ENCODE measurements at places on chromosomes 2 and 18.
A peak's percentile ranks its signal among the peaks of the same experiment; 100 is the strongest.

- no peak for DNase-seq
Measured at GRCh38 chr2:240419271-240419670, 16.2 kb upstream of the GPC1 start.

DNA sequence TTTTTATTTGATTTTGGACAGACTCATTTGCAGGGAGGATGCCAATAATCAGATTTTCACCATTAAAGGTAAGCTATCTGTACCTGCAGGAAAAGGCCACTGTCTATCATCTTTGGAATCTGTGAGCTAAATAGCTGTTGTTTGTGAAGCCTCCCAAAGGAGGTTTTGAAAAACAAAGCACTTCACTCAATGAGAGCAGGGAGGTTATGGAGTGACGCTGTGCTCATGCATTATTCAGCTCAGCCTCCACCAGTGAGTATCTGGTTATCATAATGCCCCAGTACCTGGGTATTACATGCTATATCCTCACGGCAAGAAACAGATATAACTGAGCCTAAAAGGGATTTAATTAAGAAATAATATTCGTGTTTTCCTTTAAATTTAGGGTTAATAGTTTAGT lies 189.6 kb upstream of the PIK3C3 start:
- DNase-seq = no peak

GRCh38 chr2:107738266-107738665 lies 88.4 kb upstream of the RGPD4 start:
- no peak for DNase-seq

DNA sequence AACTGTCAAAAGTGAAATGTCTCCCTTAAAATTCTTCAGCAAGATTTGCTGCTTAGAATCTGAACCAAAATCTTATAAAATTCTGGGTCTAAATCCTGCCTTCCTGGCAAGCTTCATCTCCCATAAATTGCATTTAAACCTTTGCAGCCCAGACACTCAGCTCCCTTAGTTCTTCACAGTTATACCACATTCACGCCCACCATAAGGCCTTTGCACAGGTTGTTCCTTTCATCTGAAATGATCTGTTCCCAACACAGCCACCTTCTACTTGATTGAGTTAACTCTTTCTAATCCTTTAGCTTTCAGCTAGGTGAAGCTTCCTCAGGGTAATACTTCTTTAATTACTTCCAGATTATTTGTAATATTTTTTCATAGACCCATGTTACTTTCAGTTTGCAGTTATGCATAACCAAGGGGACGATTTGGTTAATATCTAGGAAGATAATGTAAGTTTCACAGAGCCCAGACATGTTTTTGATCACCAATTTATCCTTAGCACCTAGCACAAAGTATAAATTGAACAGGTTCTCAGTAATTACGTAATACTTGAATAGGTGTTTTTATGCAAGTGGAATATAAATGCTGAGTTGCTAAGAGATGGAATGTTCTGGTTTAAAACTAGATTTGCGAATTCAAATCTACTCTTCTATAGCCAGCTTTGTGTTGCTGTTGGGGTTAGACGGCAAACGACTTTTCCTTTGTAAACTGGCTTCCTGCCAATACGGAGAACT lies 779.7 kb upstream of the PKDCC start:
- no peak for DNase-seq

DNA sequence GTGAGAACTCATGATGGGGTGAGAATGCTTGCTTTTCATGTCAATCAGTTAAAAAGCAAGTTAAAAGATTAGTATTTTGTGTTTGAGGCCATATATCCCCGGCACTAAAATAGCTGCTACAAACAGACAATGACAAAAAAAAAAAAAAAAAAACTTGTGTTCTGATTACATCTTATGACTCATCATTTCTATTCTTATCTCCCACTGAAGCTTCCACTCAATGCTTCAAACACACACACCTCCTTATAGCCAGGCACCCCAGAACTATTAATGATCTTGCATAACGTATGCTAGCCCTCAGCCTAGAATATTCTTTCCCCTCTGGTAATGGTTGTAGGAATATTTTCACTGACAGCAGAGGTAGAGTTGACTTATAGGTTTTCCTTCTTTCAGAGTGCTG lies 778.3 kb downstream of the TRIB2 start:
- DNase-seq = no peak

DNA sequence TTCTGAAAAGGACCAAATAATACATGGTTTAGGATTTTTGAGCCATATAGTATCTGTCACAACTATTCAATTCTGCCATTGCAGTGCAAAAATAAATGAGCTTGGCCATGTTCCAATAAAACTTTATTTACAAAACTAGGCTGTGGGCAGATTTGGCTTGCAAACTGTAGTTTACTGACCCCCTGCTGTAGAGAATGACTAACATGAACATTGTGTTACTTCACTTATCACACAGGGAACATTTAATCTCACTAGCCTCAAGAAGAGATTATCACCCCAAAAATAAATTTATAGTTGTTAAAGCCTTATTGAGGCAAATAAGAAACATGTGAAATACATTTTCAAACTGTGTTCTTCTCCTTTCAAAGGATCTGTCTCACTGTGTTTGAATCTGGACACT lies 766.2 kb downstream of the MBD2 start:
- DNase-seq = no peak

DNA sequence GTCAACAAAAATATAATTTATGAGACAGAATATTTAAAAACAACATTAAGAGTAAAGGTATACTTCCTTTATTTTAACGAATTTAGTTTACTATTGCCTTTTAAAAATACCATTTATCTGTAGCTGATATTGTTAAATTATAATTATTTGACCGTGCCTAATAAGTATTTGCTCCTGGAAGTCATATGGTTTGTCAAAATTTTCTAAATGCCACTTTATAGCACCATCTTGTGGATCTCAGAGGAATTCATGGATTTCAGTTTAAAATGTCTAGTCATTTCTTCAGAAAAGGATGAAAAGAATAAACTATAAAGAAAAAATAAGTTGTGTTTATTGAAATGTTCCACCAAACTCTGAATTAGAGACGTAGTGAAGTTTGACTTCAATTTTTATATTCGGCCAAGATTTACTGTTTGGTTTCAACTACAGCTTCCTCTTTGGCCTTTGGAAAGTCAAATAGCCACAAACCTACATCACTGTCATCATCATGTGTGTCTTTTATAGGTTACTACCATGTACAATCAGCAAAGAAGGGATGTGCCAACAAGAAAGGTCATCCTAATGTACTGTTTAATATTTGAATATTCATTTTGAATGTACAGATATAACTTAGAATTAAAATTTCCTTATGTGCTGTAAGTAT lies 10.3 kb upstream of the FTCDNL1 start:
- DNase-seq = no peak

- no peak for DNase-seq
Measured at GRCh38 chr2:202054679-202055078, 18.4 kb upstream of the KIAA2012 start.

- no peak for DNase-seq
Measured at GRCh38 chr2:144349674-144350073, 170.2 kb downstream of the ZEB2 start.

DNA sequence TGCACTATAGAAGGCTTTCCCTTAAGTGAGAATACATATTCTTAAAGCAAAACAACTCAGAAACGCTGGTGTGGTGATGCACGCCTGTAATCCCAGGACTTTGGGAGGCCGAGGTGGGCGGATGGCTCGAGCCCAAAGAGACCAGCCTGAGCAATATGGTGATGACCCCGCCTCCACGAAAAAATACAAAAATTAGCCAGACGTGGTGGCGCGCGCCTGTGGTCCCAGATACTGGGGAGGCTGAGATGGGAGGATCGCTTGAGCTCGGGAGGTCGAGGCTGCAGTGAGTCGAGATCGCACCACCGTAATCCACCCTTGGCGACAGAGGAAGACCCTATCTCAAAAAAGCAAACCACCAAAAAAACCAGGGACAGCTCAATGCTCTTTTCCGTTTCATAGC lies 750 bp upstream of the CCDC150 start:
- DNase-seq = no peak

DNA sequence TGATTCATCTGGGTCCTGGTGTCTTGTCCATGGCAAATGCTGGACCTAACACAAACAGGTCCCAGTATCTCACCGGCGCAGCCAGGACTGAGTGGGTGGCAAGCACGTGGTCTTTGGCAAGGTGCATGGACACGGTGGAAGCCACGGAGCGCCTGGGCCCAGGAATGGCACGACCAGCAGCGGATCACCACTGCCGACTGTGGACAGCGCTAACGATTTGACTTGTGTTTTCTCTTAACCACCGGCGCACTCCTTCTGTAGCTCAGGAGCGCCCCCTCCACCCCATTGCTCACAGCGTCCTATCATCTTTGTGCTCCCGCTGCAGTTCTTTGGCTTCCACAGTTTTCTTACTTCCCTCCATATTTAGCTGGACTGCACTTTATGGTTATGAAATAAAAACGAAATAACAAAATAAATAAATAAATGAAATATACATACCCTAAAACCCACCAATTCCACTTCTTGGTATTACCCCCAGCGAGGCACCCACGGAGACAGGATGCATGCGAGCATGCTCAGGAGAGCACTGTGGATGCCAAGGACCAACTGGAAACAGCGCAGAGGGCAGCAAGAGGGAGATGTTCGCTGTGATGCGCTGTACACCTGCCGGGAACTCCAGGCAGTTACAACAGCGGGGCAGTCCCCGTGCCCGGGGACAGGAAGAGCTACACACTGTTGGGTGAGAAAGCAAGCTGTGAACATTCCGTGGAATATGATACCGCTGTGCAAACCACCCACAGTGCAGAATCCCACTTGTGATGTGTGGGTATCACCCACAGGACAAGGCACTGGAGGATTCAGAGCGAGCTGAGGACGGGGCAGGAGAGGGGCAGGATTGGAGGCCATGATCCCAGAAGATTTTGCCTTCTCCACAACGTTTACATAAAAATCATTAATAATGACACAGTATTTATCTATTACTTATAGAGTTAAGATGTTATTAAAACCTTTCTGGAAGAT lies 7.0 kb upstream of the CIDEA start:
- no peak for DNase-seq

- DNase-seq = no peak
Measured at GRCh38 chr18:61838521-61838920, 54.3 kb downstream of the RNF152 start.

GRCh38 chr2:55169359-55169758 lies 62.7 kb downstream of the CLHC1 start:
- no peak for DNase-seq

DNA sequence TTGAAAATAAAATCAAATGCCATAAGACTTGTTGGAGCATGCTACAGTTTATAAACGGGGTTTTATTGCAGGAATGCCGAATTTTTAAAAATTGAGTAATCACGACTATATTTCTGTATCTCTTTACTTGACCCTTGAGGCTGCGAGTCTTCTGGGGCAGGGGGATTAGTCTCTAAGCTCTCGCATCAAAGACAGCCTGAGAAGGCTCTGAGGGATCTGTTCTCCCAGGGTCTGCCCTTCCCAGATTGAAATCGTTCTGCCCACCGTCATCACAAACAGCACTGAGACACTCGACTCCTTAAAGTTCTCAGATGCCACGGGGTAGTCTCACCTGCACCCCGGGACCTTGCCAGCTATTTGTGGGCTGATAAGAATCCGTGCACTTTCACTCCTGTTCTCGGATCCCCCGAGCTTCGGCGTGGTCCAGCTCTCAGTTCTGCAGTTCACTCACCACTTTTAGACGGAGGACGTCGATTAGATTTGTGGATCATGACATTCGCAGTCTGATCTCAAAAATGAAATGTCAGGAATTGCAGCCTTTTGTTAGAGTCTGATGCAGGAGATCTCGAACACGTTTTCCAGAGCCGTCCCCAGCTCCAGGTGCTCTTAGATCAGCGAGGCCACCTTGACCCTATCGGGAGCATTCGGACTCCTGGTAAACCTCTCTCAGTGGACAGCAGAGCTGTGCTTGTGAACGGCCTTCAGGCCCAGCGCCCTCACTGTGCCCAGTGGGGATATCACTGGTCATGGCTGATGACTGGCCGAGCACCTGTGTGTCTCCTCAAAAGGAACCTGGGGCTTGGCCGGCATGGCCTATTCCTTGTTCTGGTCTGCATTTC lies 43.0 kb downstream of the TWIST2 start:
- no peak for DNase-seq

- no peak for DNase-seq
Measured at GRCh38 chr2:95008996-95009395, 16.5 kb upstream of the MAL start.

GRCh38 chr2:136121204-136121910 lies 3.4 kb upstream of the CXCR4 start:
- no peak for DNase-seq

DNA sequence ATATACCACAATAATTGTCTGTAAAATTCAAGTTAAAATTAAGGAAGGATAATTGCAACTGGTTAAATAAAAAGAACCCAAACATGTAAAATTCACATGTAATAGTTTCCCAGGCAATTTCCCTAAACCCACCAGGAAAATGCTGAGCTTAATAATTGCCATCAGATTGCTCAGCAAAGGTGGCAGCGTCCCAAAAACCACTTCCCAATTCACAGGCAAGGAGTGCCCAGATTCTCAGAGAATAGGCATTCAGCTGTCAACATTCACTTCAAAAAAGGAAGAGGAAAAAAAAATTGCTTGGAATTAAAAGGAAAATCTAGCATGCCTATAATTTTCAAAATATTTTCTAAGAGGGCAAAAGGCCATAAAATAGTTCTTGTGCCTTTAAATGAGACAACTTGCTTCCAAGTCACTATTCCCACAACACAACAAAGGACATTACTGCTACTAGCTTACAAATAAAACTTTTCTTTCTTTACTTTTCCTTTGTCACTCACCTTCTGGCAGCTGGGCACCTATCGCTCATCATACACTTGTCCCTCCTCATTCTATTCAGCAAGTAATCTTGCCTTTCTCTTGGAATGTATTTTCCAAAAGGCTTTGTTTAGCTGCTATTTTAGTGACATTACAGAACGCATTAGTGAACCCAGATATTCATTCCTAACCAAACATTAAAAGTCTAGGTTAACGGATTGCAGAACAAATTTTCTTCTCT lies 15.2 kb downstream of the SRBD1 start:
- no peak for DNase-seq

- peak; percentile 61 for DNase-seq
Measured at GRCh38 chr2:85266146-85267041, 61.4 kb downstream of the TGOLN2 start.

DNA sequence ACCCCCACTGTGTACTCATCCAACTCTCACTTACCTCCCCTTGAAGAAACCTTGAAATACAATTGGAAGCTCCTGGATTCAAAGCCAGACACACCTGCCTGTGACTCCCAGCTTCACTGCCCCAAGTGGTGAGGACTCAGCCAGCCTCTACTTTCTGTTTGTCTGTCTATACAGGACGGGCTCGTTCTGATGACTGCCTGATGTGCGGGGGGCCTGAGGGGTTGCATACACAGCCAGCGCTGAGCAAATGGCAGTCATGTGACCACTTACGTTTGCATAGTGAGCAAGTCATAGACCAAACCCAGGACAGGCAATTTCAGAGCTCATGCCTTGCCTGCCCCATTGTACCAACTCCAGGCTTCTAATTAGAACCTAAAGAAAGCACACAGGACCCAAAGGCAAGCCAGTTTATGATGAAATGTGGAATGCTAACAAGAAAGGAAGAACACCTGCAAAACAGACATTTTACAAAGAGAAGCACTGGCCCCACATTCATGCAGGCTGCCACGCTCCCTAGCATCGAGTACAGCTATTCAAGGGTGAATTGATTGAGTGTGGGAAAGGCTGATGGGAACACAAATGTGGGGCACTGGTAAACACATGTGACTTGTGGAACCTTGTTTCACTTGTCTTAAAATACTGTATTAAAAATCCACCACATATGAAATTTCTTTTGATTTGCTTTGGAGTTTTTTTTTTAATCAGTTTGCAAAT lies 137.8 kb downstream of the LNPK start:
- DNase-seq = no peak

- DNase-seq = no peak
Measured at GRCh38 chr2:26172871-26173775, at the start of gene GAREM2. GAREM2 (plus strand) TSS chr2:26173088; CDS start chr2:26173221, 133 bp downstream.

- DNase-seq = no peak
Measured at GRCh38 chr2:216490061-216490460, 8.6 kb upstream of the RPL37A start.
